ENCODE measurements at places on chromosomes 2 and 18.

DNA sequence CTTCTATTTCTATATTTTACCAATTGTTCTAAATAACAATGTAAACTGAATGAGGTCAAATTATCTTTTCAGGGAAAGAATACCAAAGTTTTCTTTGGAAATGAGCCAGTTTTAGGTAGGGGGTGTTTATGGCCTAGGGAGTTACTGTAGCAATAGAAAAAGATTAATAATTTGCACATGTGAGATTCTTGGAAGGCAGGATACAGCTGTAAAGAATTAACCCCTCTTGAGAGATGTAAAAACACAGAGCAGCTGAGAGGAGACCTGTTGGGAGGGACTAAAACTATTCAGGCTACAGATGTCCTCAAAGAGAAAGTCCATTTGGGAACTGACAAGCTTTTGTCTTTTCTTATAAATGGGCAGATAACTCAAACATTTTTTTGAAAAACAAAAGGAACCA, 182.2 kb downstream of the FIGN start:
- DNase-seq: no peak

GRCh38 chr2:173148520-173148919, 72.9 kb downstream of the MAP3K20 start:
- no peak for DNase-seq

GRCh38 chr18:31429623-31430022, 17.9 kb upstream of the DSG3 start:
- no peak for DNase-seq

- DNase-seq: no peak
Observed at GRCh38 chr2:237441605-237442274, 27.8 kb upstream of the COL6A3 start.

- no peak for DNase-seq
Observed at GRCh38 chr18:59696311-59697235, 650 bp downstream of the CCBE1 start.

DNA sequence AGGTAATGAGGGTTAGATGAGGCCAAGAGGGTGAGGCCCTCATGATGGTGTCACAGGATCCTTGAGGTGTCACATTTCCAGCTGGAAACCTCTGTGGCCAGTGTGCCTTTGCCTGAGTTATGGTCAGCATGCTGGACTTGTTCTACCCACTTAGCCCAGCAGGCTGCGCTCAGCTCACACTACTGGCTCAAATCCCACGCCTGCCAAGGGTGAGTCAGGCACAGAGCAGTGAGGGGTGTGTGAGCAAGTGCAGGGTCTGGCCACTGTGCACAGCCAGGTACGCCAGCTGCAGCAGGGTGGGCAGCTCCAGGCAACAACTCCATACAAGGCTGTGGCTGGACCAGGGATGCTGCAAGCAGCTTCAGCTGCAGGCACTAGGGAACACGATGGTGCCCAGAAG, 616.6 kb upstream of the FSHR start:
- DNase-seq: no peak

DNA sequence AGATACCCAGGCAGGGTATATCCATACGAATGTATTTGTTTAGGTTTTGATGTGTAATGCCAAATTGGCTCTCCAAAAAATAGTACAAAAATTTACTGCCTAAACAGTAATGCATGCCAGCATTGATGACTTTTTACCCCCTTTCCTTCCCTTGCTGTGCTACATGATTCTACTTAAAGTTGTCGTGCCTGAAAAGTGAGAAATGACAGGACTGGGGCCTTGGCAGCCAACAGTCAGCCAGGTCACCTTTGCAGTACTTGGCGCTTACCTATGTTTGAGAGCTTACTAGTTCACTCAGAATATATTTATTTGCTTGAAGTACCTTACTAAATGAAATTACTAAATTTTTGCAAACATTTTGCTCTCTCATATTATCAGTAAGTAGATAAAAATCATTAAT, 1329.1 kb downstream of the DPP10 start:
- no peak for DNase-seq

GRCh38 chr2:233822101-233822771, 32.1 kb downstream of the HJURP start:
- DNase-seq: no peak

GRCh38 chr2:2788076-2788475, 457.0 kb upstream of the MYT1L start:
- no peak for DNase-seq

DNA sequence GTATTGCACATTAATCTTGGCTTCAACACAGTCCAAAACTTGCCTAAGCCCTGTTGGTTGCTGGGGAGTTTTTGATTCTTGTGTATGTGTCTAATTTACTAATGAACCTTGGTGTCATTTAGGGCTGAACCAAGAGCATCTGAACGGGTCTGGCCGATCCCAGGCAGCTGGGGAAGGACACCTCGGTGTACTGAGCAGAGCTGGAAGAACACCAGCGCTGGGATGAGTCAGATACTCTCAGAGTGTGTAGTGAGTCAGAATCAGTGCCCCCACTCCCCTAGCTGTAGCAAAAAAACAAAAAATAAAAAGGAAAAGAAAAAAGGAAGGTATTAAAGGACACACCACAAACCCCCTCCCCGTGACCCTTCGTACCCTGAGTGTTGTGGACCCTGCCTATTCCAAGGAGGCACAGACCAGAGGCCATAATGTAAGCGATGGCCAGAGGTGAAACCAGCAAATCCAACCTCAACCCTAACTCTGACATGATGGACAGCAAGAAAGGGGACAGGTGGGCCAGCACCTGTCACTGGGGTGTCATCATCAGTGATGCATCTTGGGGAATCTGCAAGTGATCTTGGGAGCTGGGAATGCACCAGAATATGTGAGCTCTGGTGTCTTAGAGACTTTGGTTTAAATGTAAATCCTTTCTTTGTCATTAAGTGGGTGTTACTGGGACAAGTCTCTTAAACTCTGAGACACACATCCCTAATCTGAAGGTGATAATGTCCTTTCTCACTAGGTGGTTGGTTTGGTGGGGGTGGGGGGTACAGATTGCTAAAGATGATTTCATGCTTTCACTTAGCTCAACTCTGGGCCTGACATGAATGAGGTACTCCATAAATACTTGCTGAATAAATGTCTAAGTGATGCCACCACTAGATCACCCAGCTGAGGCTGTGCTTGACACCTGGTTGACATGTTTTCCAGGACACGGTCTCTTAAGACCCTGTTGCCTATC, 34.2 kb upstream of the NCOA1 start:
- no peak for DNase-seq

DNA sequence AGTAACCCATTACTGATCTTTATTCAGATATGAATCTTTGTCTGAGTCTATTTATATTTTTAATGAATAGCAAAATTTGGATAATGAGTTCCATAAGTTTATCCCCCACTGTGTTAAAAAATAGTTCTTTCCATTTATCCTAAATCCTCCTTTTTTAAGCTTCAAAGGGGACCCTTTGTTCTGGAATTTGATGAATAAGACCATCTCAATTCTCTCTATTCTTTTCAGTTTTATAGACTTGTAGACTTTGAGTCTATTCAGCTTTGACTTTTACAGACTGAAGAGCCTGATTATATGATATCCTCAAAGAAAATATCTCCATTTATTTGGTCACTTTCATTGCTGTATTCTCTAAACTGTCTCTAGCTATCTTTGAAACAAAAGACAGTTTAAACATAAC, 2146.1 kb upstream of the CELF4 start:
- no peak for DNase-seq

- peak; percentile 73 for DNase-seq
Observed at GRCh38 chr2:132651115-132652045, 18.6 kb downstream of the LYPD1 start.

DNA sequence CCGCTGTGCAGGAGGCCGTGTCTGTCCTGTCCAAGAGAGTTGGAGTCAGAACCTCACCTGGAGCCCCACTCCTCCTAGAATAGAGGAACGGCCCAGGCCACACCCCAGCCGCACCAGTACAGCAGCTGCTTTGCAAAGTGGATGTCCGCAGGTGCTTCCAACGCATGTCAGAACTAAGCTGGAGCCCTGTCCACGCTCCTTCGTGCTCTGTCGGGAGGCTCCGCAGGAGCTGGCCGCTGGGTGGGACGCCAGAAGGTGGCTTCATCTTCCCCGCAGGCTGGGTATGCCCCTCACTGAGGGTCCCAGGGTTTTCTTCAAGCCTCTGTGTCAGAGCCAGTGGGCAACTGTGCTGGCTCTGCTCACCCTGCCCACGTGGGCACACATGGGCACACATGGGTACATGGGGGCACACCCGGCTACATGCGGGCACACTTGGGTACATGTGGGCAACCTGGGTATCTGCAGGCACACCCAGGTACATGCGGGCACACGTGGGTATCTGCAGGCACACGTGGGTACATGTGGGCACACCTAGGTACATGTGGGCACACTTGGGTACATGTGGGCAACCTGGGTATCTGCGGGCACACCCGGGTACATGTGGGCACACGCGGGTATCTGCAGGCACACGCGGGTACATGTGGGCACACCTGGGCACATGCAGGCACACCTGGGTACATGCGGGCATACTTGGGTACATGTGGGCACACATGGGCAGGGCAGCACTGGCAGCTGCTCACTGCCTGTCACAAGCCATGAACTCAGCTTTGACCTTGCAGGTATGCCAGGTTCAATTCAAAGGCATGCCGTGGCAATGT, 67.1 kb upstream of the CTDP1 start:
- DNase-seq: no peak

DNA sequence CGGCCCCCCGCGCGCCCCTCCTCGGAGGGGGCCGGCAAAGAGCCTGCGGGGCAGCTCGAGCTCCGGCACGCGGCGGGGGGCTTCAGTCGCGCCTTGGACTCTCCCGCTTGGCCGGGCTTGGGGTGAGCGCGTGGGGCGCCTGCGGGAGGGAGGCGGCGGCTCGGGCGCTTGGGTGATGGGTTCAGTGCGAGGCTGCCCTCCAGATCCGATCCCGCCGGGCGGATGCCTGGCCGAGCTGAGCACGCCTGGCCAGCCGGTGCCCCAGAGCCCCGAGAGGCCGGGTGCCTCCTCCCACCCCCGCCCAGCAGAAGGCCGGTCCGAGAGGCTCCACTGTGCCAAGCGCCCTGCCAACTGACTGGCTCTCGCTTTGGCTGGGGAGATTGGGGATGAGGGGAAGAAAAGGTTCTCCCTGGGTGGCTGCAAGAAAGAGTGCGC, 273 bp upstream of the NXPH2 start:
- DNase-seq: no peak

GRCh38 chr2:212970132-212970531, 181.3 kb downstream of the IKZF2 start:
- DNase-seq: no peak

DNA sequence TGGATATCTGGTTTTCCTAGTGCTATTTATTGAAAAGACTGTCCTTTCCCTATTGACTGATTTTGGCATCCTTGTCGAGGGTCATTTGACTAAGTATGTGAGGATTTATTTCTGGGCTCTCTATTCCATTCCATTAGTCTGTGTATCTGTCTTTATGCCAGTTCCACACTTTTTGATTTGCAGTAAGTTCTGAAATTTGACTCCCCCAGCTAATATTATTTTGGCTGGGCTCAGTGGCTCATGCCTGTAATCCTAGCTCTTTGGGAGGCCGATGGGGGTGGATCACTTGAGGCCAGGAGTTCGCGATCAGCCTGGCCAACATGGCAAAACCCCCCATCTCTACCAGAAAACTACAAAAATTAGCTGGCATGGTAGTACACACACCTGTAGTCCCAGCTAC, 46.8 kb upstream of the GAREM2 start:
- DNase-seq: no peak

DNA sequence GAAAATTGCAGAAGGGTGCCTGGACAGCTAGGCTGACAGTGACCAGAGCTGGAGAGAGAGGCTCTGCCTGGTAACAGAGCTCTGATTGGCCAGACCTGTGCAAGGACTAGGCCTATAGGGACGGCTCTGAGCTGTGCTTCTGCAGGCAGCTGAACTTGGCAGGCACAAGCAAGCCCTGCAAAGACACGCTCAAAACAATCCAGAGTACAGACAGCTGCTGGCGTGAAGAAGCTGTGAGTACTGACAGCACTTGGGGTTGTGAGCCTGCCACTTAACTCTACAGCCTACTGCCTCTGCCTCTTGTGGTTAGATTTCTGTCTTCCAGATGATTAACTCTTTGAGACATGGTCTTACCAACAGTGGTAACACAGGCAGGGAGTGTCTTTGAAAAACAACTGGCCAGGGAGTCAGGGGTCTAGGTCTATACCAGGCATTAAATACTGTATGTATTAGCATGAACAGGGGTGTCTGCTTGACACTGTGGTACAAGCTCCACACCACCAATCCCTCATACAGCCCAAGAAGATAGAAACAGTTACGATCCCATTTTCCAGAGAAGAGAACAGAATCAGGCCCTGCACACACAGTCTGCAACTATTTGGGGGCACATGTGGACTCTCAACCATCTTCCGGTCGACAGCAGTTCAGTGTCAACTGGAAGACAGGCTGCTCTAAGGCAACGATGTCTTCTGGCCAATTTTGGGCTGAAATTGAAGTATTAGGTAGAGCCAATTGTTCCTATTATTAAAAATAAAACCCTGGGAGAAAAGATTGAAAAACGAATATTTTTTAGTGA, 568.4 kb downstream of the TNS1 start:
- DNase-seq: peak; percentile 81

- DNase-seq: no peak
Observed at GRCh38 chr2:63581298-63581961, 6.8 kb downstream of the WDPCP start.

DNA sequence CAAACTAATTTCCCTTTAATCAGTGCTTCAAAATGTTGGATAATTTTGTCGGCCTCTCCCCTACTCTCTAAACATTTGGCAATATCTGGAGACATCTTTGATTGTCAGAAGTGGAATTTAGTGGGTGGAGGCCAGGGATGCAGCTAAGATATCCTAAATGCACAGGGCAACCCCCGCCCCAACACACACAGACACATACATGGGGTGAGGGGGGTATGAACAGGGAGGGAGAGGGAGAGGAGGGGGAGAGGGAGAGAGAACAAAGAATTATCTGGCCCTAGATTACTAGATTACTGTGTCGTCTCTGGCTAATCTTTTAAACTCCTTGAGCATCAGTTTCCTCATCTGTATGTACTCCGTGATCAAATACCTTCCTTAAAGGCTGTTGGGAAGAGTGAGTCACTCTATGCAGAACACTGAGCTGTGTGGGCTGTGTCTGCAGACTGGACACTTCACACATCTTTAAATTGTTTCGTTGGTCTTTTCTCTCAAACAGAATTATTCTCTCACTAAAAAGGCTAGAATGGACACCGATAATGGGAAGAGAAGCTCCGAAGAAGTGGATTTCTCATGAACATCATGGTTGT, 2.9 kb downstream of the RNF149 start:
- no peak for DNase-seq

DNA sequence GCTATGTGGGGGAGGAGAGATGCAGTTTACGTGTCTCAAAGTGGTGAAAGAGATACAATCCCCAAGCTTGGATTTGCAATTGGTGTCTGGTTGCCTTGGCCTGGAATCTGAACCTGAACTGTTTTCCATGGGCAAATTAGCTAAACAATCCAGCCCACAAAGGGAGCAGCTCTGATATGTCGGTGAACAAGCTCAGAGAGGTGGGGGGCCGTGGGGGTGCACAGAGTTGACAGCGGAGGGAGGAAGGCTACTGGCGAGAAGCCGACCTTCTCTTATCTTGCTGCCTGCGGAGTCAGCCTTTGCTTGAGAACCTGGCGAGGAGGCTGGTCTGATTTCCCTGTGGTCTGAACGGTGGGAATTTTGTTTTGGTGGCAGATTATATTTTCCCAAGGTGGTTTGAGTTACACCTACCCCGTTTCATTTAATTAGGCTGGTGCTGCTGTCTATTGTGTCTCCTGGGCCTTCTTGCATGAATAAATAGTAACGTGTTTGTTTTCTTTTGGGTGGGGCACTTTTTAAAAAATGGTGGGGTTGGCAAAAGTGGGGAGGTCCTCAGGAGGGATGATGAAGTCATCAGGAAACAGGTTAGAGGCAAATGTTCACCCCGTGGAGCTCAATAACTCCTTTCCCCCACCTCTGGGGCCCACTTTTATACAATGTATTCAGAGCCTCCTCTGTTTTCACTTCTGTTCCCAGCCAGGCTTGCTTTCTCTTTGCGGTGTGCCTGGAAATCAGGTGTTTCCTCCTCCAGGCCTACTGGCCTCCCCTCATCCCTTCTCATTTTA, 80.9 kb upstream of the IGFBP5 start:
- DNase-seq: no peak

All from NCI-H460 (cell line).